ENCODE measurements at places on chromosomes 4 and X.

DNA sequence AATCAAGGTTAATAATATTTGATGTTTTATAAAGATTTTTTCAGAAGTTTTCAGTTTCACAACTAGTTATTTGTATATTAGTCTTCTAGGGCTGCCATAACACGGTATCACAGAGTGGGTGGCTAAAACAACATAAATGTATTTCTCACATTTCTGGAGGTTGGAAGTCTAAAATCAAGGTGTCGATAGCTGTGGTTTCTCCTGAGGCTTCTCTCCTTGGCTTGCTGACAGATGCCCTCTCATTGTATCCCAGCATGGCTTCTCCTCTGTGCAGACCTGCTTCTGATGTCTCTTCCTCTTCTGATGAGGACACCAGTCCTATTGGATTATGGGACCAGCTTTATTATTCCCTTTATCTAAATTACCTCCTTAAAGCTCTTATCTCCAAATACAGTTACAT lies 1456.6 kb downstream of the STIM2 start:
- no peak for DNase-seq

- DNase-seq, result no peak
These were observed 26.9 kb downstream of the NKX1-1 start for GRCh38 chr4:1379351-1379781.

DNA sequence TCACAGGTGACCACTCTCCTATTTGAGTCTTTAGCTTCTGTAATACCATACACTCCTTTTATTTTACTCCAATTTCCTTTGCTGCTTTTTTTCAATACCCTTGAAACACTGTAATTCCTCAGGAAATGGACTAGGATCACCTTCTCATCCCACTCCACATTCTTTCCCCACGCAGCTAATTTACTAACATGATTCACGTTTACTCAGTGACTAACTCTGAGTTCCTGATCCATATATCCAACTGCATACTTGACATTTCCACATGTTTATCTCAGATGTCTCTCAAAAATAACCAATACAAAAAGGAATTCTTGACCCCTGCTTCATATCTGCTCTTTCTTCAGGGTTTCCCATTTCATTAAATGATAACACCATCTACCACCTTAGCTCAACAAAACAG lies 19.9 kb downstream of the RPS6KA6 start:
- DNase-seq, result no peak

GRCh38 chr4:89528526-89529133 lies 221.0 kb upstream of the GPRIN3 start:
- no peak for DNase-seq

GRCh38 chr4:95513022-95513421 lies 35.8 kb downstream of the UNC5C start:
- DNase-seq, result no peak

DNA sequence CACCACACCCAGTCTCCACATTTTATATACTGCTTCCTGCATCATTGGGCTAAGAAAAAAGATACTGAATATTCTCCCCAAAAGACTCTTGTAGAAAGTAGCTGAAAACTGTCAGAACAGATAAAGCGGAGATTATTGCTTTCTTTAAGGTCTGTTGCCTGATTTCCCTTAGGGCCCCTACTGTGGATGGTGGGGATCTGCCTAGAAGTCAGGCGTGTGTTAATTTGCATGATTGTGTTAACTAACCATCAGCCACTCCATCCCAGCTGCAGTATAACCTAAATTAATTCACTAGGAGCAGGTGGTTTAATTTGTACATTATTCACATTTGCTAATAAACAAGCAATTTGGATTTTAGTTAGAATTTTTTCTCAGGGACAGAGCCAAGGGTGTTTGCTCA lies 360.3 kb downstream of the FBXW7 start:
- no peak for DNase-seq

DNA sequence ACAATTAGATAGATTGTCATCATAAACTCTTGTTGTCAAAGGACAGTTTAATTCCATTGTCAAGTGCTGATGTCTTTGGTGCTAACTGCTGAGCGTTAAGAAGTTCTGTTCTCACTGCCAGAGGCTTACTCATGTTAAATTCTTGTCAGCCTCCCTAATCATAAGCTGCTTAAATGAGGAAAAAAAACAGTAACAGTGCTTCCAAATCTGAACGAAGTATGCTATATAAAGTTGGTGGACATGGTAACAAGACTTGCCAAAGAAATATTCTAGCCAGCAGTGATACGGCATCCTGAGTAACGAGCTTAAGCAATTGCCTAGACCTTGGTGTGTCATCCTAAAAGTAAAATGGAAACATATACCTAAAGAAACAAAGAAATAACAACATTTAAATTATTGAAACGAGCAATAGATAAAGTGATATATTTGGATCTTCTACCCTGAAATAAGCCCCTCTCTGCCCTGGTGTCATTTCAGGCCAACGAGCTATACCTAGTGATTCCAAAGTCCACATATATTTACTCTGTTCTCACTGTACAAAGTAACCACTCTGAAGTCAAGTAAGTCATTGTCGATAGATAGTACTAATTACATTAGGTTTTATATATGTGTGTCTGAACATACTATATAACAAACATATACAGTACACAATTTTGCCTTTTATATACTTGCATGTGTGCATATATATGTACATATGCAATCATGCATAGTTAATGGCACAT lies 339.7 kb upstream of the HS3ST1 start:
- no peak for DNase-seq

DNA sequence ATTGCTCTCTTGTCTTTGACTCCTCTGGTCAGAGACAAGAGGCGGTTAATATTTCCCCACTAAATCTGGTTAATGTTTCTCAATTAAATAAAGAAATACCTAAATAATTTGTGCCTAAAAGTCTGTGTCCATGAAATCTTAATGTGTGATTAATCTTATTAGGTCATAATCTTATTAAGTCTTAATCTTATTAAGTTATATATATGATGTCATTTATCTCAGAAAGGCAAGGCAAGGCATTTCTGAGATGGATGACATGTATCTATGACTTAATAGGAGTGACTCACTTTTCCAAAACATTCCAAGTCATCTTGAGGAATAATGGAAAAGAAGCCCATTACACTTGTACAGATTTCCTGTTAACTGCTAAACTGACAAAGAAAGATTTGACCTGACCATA lies 74.7 kb downstream of the TRAM1L1 start:
- no peak for DNase-seq

GRCh38 chrX:17814557-17814956 lies 46.5 kb downstream of the RAI2 start:
- no peak for DNase-seq

- no peak for DNase-seq
These were observed 399.6 kb upstream of the NDST3 start for GRCh38 chr4:117634716-117635115.

DNA sequence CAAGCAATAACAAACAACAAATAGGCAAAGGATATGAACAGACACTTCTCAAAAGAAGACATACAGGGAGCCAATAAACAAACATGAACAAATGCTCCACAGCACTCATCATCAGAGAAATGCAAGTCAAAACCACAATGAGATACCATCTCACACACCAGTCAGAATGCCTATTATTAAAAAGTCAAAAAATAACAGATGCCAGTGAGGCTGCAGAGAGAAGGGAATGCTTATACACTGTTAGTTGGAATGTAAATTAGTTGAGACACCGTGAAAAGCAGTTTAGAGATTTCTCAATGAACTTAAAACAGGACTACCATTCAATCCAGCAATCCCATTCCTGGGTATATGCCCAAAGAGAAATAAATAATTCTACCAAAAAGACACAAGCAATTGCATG lies 129.8 kb upstream of the MAGEB2 start:
- no peak for DNase-seq

DNA sequence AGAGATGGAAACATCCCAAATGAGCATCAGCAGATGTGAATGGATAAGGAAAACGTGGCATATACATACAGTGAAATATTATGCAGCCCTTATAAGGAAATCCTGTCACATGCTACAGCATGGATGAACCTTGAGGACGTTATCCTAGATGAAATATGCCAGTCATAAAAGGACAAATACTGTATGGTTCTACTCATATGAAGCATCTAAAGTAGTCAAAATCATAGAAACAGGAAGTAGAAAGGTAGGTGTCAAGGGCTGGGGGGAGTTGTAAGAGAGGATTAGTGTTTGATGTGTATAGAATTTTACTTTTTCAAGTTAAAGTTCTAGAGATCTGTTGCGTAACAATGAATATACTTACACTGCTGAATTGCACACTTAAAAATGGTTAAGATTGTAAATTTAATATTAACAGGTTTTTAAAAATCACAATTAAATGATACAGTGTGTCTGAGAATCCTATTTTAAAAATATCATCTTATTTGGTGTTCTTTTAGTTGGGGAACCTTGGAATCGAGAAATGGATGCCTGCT lies 58.5 kb downstream of the KDM6A start:
- DNase-seq, result no peak

GRCh38 chrX:15804563-15804962 lies 14.3 kb downstream of the ZRSR2 start:
- DNase-seq, result no peak

- no peak for DNase-seq
These were observed 778.1 kb upstream of the GRID2 start for GRCh38 chr4:91525621-91526020.

DNA sequence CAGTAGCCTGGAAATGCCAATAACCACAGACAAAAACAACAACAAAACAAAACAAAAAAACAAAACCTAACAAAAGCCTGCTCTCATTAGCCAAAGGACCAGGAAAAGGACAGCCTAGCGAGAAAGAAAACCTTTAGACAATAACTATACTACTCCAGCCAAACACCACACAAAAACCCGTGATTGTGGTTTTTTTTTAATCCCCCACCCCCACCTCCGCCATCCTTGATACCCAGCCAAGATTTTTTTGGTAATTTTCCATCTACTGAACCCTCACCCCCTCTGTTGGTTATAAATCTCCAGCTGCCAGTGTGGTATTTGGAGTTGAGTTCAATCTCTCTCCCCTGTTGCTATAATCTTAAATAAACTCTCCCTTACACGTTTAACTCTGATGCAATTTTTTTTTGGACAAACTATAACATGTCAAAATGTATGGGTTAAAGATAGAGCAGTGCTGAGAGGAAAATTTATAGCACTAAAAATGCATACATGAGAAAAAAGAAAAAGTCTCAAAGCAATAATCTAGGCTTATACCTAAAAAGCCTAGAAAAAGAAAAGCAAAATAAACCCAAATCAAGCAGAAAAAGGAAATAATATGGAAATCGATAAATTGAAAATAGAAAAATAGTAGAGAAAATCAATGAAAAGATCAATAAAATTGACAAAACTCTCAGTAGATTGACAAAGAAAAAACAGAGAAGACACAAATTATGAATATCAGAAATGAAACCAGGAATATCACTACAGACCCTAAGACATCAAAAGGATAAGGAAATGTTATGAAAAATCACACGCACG lies 83.7 kb downstream of the NAT8L start:
- DNase-seq, result no peak

DNA sequence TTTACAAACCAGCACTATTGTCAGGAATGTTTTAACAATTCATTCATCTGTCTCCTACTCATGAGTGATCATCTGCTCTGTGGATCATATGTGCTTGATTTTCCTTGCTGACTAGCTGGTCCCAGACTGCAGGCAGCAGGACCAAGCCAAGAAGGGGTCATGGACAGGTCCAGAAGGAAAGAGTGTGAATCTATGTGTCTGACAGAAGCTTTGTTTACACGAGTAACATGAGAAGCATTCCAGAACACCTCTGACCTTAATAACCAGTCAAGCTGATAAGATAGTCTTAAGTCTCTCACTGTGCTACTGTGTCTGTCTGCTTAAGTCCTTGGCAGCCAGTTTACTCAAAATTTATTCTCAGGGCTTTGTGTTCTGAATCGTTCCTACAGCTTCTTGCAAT lies 39.0 kb downstream of the GUCY1A1 start:
- no peak for DNase-seq

- DNase-seq, result no peak
These were observed 502.5 kb downstream of the SPRY1 start for GRCh38 chr4:123898946-123899666.

- DNase-seq, result no peak
These were observed 13.1 kb downstream of the SCML1 start for GRCh38 chrX:17750436-17750835.

GRCh38 chr4:157587681-157588423 lies 367.3 kb downstream of the GRIA2 start:
- no peak for DNase-seq

- DNase-seq, result no peak
These were observed 5.8 kb upstream of the USO1 start for GRCh38 chr4:75718529-75718928.

- no peak for DNase-seq
These were observed 76.8 kb downstream of the IL15 start for GRCh38 chr4:141713185-141713584.

- no peak for DNase-seq
These were observed 51.0 kb upstream of the SORCS2 start for GRCh38 chr4:7141151-7141834.

GRCh38 chr4:2947926-2948325 lies 15.3 kb downstream of the NOP14 start:
- no peak for DNase-seq

DNA sequence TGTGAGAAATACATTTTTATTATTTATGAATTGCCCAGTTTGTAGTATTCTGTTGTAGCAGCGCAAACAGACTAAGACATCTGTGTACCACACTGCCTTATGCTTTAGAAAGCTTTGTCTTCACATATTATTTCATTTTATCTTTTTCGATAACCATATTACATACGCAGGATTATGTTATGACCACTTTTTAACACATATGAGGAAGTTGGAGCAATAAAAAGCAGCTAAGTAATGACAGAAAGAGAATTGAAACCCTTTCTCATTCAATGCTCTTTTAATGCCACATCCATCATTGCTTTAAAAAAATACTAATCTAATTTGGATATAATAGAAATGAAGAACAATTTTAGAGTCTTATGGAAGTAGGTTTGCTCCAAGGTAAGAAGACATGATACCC lies 99.7 kb downstream of the CT47B1 start:
- no peak for DNase-seq

- no peak for DNase-seq
These were observed 470.2 kb downstream of the SPRY1 start for GRCh38 chr4:123866796-123867195.

- no peak for DNase-seq
These were observed 762.5 kb upstream of the GRIA3 start for GRCh38 chrX:122421434-122422121.

DNA sequence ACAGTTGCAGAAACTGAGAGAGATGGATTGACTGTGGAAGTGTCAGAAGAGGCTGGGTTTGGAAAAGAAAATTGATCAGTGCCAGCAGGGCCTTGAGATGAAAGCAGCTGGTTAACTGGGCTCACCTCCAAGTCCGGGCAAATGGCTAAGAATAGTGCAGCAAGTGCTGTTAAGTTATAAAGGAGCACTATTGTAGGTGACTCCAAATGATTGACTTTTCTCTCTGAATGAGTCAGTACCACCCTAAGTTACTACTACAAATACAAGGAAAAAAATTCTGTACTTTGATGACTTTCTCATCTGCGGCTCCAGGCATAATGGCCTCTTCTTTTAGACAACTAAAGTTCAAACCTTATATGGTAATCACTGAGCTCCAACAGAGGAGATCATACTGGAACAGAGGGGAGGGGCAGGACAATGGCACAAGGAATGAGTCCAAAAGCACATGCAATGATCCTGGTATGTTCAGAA lies 733.4 kb upstream of the INTU start:
- DNase-seq, result no peak
